ENCODE measurements at places on chromosomes 7 and 10.
A peak's percentile ranks its signal among the peaks of the same experiment; 100 is the strongest.

DNA sequence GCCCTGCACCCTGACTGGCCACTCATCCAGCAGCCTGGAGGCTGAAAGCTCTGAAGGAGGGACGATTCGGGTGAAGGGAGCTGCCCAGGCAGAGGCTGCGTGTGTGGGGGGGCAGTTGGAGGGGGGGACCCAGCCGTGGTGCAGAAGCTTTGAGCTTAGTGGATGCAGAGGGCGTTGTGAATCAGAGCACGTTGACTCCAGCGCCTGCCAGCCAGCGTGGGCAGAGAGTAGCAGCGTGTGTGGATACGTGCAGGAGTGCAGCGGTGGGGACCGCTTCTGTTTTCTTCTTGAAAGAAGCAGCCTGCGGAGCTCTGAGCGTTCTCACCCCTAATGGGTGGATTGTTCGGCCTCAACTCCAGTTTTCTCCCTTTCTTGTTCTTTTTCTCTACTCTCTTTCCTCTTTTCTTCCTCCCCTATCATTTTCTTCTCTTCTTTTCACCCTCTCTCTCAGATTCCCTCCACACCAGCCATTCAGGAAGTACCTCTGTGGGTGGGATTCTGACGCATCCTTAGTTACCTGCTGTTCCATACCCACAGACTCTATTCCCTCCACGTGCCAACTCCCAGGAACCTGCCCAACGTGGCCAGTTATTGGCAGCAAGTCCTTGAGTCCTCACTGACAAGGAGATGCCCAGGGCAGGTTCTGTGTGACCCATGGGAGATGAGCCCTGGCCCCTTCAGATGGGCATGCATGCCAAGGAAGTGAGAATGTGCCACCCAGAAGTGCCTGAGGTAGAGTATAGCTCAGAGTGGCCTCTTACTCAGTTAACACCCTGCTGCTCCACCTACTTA lies 47.4 kb downstream of the SORCS3 start:
- DNase-seq, result no peak

- DNase-seq, result no peak
Measured at GRCh38 chr7:140322759-140323158, 75.6 kb downstream of the SLC37A3 start.

GRCh38 chr7:1227814-1228544 lies 4.7 kb upstream of the UNCX start:
- no peak for DNase-seq

DNA sequence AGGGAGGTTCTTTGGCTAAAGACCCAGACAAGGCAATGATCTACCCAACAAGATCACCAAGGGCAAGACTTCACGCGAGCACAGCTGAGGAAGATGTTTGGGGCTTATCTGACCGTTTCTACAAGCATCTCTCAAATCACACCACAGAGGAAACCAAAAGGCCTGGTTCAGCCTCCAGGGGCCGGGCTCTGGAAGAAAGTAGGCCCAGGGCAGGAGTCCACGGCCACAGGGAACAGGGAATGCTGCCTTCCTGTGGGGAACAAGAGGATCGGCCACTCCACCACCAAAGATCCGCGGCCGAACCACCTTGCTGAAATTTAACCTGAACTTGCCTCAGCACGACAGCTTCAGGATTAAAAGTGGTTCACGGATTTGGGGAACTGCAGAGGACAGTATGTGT lies 332.5 kb downstream of the PTPRN2 start:
- no peak for DNase-seq

DNA sequence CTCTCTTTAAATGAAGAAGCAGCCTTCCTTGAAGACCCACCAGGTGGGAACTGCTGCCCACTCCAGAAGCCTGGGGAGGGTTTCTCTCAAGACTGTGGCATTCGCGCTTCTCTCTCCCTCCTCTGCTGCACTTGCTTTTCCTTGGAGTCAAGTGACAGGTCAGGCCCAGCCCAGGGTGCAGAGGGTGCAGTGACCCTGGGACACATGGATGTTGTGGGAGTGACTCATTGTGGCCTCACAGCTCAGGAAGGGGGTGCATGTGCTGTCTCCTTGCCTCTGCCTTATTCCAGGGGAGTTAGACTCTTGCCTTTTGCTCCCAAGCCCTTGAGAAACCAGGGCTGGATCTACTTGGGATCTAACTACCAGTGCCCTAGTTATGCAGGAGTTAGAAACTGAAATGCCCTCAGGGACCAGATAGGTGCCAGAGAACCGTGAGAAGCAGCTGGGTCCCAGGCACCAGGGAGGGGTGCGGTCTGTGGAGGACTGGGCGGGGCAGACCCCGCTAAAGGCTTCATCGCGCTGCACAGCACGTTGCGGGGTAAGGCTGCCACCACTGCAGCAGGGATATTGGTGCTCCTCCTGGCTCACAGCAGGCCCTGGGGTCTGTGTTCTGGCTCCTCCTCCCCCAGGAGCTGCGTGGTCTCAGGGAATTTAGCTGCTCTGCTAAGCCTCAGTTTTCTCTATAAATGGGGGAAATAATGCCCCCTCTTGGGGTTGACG lies 11.4 kb downstream of the FAM241B start:
- DNase-seq, result no peak

DNA sequence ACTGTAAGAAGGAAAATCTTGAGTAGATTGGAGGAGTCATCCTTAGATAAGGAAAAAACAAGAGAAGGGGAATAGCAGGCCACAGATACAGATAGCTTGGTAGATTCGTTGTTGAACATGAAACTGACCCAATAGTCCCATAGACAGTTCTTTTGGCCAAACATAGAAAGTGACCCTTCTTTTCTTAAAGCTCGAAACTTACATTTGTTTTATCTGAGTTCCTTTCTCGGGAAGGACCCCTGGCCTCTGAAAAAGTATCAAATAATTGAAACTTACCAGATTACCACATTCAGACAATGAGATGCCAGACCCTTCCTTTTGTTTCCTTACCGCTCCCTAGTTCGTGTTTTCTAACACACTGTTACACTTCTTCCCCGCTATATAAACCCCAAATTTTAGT lies 72.9 kb downstream of the ZFAND4 start:
- DNase-seq, result no peak

GRCh38 chr7:70165477-70166170 lies 567.3 kb downstream of the AUTS2 start:
- no peak for DNase-seq

DNA sequence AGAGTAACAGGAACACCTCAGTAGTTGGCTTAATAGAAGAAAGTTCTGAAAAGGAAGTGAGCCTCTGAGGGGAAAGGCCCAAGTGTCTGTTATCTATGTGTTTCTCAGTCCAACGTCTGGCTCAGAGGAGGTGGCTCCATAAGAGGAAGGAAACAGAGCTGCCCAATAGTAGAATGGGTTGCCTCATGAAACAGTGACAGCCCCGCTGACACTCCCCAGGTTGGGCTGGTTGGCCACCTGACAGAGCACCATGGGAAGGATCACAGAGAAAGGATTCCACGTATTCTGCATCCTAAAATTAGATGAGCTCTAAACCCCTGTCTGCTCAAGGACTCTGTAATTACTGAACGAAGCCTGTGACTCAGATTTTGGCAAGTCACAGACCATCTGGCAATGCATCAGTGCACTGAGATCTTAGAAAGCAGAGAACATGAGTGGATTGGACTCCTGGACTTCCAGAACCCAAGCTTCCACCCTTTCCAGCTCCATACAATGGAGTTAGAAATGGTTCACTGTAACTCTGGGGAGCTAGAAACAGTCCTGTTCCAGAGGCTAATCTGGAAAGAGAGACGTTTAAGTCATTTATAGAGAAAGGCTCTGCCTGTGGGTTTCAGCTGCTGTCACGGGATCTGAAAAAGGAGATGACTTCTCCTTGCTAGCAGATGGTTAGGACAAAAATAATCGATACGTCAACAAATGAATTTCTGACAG lies 2.9 kb downstream of the PKD2L1 start:
- DNase-seq, result no peak

GRCh38 chr7:151167197-151167961 lies at the start of gene GBX1:
Gene GBX1, minus strand, starts transcription at chr7:151167694. Its CDS starts 146 bp downstream, at chr7:151167548.
- no peak for DNase-seq

DNA sequence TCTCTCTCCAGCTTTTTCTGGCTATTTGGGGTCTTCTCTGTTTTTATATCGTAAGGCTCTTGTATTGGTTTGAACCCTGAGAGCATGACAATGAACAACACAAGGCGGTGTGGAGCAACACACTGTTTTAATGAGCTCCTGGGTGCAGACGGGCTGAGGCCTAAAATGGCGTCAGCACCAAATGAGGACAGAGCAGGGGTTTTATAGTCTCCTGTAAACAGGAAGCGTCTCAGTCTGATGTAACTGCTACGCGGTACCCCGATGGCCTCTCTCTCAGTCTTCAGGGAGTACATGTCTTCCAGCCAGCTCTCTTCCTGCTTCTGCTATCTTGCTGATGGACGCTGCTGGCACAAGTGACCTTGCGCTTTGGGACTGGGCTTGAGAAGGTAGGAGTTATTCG lies 95.9 kb upstream of the CCDC71L start:
- no peak for DNase-seq

GRCh38 chr7:33854178-33854577 lies 51.2 kb upstream of the BMPER start:
- no peak for DNase-seq

DNA sequence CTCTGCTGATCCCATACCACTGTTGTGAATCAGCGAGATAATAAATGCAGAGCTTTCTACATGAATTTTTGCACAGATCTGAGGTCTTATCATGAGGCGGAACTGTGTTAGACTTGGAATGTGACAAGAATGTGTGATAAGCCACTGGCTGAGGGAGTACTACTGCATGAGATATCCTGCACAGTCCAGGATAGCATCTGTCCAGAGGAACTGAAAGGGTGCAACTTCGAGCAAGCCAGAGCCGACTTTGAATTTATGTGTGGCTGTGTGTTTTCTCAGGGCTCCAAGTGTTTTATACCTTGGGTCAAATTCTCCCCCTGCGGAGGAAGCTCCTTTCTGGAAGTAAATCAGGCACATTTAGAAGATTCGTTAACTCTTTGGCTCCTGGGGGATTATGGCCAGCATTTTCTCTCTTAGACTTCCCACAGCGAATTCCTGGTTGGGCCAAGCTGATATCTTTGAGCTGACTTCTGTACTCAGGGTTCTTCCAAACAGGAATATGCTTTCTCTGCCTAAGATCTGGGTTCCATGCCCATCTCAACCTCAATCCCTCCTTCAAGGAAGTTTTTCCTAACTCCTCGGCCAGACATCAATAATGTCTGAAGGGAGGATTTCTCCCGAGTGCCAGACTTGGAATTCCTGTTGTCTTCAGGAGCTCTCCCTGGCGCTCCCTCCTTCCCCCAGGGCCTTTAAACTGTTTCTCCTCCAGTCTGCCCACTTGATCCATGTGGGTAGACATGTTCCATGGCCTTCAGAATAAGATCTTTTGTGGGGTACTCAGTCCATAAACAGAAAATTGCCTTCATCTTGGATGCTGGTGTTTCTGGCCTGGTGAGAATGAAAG lies 2.5 kb upstream of the MEST start:
- DNase-seq, result peak; percentile 97

- DNase-seq, result no peak
Measured at GRCh38 chr7:57361406-57361805, 88.6 kb upstream of the ZNF716 start.

DNA sequence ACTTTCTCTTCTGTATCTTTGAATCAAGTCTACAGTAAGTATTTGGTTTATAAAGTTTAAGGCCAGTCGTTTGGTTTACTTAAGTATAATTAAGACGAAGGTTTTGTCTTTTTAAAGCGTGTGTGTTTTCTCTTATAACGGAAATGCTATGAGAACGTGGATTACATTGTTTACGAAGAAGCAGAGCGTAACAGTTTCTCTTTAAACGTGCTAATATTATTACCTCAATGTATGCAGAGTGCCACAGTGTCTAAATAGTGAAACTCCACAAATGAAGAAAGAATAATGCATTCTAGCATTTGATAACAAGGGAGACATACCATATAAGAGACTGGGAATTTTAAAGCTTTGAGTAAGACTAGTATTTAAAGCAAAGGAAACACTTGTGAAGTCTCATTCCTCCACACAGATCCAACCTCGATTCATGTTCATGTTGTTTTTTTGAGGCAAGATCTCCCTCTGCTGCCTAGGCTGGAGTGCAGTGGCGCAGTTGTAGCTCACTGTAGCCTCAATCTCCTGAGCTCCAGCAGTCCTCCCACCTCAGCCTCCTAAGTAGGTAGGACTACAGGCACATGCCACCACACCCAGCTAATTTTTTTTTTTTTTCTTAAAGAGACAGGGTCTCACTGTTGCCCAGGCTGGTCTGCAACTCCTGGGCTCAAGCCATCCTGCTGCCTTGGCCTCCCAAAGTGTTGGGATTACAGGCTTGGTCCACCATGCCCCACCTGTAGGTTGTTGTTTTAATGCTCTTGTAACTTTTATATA lies 75.1 kb downstream of the ANKRD61 start:
- DNase-seq, result peak; percentile 25

DNA sequence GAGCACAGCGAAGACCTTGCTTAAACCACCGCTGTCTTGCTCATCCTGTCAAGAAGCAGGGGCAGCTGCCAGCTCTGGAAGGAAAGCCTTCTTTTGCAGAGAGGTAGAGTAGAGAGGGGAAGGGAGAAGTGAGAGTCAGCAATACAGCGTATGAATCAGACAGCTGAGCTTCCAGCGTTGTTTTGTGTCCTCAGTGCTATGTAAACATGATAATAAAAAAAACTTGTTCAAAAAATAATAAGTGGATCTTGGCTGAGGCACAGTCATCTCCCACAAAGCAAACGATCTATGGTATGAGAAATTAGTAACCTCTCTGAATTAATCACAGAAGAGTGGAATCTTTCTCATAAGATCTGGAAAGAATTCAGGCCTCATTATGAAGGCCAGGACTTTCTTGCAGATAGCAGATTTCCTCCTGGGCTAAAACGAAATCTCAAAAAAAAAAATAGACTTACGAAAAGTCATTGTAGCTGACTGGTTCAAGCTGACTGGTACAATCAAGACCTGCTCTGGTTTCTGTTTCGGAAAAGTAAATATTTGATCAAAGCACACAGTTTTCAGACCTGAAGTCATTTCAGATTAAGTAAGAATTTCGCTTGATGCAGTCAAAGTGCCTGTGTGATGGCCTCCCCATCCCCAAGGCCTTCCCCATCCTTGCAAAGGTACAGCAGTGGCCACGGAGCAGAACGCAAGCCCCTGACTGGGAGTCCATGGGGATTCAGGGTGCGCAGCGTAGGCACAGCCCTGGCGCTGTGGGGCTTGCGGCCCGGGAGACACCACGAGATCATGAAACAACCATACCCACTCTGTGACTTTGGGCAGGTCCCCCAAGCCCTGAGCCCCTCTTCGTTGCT lies 29.4 kb downstream of the CHST15 start:
- peak; percentile 80 for DNase-seq

DNA sequence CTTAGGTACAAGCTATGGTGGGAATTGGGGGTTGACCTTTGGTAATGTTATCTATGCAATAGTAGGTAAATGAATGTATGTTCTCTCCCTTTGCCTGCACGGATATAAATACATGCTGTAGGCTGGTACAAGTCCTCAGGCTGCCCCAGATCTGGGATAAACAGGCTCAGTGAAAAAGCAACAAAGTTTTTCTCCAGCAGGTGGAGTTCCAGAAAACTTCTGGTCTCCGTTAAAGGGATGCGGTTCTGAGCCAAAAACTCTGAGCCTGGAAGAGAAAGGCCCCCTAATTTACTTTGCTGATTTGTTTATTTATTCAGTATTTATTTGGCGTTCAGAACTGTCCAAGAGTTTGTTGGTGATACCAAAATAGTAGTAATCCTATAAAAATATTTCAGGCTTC lies 204.7 kb downstream of the ADRA2A start:
- no peak for DNase-seq

Measured in brain microvascular endothelial cell (primary cell).